ENCODE measurements at places on chromosomes 13 and 19.

DNA sequence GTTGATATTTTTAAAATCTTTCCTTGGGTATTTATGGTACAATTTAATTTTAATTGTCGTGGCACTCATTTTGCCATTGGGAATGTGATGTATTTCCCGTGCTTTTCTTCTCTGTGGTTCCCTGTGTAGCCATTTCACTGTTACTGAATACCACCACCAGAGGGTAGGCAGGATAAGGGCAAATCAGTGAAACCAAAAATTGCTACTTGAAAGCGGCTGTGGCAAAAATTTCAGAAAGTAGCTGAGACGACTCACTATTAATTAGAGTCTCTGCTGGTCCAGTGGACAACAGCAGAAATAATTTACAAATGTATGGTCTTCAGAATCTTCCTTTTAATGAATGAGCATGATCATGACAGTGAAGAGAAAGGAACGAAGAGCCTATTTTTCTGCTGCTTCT, 34.4 kb upstream of the MIR17HG start:
- no peak for DNase-seq

- DNase-seq = no peak
These were observed 6.0 kb upstream of the BSG start for GRCh38 chr19:566403-566802.

- no peak for DNase-seq
These were observed at the start of gene SLC5A5 for GRCh38 chr19:17871878-17872250. TSS of gene SLC5A5 (plus strand) at chr19:17871945. CDS start at chr19:17872320, 375 bp downstream.

- DNase-seq = no peak
These were observed 7.5 kb downstream of the KLF16 start for GRCh38 chr19:1855828-1856255.

GRCh38 chr19:34482380-34483250, 1.1 kb downstream of the WTIP start:
- no peak for DNase-seq

- DNase-seq = peak; percentile 19
These were observed 1.4 kb downstream of the RETN start for GRCh38 chr19:7670150-7670783.

DNA sequence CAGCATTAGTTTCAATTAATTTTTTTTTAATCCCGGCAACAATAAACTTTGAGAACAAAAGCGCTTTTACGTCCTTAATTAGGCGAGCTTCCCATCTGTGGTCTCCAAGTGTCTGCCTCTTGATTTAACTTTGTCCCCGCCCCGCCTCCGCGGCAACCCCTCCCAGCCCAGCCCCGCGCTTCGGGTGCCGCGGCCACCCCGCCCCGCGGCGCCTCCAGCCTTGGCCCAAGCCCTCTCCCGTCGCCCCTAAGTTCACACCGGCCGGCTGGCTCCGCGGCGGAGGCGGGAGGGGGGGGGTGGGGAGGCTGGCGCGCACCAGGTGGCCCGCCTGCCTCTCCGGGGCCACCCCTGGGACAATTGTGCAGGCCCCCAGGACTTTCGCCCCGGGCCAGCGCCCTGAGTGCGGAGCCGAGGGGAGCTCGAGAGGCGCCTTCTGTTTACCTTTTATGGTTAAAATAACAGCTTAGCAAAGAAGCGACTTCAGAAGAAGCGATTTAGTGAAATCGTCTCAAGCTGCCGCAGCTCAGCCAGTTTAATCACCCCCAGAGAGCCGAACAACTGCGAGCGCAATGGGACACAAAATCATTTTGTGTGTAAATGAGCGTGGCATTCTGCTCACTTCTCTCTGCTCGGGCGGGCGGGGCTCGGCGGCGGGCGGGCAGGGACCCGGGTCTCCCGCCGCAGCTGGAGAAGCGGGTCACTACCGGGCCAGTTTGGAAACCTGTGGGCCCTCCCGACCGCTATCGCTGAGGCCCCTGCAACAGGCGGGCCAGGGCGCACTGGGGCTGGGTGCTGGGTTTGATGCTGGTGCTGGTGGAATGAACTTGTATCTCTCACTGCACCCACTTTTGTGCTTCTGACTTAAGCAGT, 1.4 kb downstream of the KCTD15 start:
- DNase-seq = no peak

DNA sequence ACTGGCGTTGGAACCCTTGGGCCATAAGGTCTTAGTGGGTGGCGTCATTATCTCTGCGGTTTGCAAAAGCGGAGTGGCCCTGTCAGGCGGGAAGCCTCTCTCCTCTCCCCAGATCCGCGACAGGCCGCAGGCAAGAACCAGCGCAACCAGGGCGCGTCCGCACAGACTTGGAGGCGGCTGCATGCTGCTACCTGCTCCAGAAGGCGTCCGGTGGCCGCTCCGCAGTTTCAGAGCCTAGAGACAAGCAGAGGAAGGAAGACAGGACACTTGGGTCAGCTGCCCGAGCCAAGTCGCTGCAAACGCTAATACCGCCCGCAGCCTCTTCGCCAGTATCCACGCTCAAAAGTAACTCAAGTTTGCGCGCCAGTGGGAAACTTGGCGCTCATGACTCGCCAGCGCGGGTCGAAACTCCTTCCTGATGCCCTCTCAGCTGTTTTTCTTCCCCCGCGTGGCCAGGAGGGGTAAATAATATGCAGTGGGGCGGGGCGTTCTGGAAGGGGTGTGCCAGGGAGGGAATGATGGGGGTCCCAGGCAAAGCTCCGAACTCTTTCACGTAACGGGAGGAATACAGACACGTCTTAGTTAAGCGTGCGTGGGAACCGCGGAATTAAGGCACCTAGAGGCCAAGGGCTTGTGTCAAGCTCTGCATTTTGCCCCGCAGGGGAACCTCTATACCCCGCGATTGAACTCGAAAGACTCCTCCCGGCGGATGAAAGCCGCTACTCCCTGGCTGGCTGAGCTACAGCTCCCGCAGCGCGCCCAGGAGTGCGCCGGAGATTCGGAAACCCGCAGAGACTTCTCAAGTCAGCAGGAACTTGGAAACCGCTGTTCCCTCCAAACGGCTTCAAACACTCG, at the start of gene EDNRB:
TSS of gene EDNRB (minus strand) at position 441 of the 855 bp plus-strand sequence. CDS start at position 183, 258 bp downstream.
- DNase-seq = no peak

DNA sequence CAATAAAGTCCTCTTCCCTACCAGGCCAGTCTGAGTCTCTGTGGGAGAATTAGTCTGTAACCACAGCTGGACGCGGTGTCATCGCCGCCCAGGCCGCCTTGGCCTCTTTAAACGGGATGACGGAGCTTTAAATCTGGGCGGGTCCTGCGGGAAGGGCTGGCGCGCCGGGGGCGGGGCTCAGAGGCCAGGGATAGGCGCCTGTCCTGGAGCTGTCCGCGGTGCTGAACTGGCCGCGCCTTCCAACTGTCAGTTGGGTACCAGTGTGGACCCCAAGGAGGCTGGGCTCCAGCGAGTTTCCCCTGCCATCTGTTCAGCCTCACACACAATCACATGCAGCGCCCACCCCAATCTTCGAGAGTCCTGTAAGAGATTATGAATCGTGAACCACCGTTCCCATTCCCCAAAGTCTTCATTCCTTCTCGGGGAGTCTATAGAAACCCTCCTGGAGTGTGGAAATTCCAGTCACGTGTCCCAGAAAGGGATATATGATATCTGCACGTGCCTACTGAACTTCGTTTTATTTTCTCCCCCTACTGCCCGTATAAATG, 11.5 kb downstream of the APLP1 start:
- peak; percentile 80 for DNase-seq

DNA sequence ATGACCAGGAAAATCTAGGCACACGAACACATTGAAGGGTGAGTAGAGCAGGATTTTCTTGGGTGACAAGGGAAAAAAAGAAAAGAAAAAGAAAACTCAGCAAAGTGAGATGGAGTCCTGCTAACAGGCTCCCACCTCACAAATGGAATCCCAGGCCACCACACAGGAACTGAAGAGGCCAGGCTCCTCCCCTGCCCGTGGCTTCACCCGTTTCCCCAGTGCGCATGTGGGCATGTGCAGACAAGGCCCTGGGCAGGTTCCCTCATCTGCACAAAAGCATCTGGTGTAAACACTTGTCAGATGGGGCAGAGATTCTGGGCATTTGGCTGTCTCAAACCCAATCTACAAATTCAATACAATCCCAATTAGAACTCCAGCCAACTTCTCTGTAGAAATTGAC, 24.5 kb downstream of the CFAP97D2 start:
- DNase-seq = no peak

GRCh38 chr13:108113407-108113806, 101.9 kb downstream of the LIG4 start:
- DNase-seq = no peak

GRCh38 chr19:41416194-41416674, 10.9 kb downstream of the B3GNT8 start:
- no peak for DNase-seq

DNA sequence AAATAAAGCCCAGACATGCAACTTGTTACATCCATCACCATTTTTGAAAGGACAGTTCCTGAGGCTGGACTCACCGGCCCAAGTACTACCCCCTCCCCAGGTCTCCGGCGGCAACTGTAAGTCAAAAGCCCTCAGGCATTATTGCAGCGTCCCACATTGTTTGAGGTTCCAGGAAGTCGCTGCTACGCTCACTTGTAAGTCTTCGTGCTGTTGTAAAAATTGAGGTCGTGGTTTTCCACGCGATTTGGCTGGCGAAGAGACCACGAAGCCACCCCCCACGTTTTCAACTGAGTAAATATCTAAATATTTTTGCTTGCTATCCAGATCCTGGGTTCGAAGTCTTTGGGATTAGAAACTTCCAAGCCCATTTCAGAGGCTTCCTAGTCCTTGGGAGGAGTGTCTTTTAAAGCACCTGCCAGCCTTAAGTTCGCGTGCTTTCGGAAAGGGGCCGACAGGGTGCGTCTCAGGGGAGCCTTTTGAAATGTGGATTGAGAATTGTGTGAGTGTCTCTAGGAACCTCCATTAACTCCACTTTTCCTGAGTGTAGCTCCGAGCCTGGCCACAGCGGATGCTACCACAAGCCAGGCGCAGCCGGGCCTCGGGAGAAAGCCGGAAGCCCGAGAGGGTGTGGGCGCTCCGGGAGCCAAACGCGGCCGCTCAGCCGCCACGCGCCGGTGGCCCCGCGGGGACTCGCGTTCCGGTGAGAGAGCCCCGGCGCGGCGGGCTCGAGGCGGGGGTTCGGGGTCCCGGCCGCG, 434 bp upstream of the FNDC3A start:
- no peak for DNase-seq

DNA sequence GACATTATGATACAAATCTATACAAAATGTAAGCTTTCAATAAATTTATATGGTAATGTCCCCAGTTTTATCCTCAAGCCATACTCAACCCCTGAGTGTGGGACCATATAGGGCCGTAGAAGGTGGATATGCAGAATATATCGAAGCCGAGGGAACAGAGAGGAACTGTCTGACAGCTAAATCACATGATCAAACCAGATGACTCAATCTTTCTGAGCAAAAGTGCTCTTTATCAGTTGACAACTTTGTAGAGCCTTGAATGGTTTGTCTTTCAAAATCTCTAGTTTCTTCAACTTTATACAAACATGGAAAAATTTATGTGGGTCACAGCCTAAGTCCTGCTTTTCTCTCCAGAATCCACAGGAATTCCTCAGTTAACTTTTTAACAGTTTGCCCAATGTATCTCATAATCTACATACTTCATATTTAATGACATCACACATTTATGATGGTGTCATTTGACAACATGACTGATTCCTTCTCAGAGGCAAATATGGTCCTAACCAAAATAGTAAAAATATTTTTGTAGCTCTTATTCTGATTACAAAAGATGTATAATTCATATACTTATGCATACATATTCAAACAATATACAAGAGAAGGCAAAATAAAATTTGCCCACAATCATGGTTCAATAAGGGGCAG, 673.0 kb upstream of the GPC6 start:
- DNase-seq = no peak

GRCh38 chr19:16161840-16162239, 11.5 kb downstream of the CIB3 start:
- no peak for DNase-seq

DNA sequence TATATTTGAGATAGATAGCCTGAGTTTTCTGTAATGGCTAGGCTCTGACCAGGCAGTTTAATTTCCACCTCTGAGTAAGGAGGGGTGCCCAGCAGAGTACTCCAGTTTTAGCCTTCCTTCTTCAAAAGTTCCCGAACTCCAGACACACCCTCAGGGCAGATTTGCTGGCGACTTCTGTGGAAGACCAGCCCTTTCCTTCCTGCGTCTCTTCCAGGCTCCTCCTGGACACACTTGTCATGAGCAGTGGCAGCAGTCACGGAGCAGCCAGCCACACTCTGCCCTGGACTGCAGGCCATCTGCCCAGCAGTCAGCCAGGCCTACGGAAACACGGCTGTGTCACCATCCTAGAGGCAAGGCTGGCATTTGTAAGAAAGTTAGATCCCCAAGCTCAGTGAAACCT, 6.6 kb upstream of the FLT1 start:
- no peak for DNase-seq

GRCh38 chr13:57582032-57582431, 49.5 kb upstream of the PCDH17 start:
- no peak for DNase-seq

DNA sequence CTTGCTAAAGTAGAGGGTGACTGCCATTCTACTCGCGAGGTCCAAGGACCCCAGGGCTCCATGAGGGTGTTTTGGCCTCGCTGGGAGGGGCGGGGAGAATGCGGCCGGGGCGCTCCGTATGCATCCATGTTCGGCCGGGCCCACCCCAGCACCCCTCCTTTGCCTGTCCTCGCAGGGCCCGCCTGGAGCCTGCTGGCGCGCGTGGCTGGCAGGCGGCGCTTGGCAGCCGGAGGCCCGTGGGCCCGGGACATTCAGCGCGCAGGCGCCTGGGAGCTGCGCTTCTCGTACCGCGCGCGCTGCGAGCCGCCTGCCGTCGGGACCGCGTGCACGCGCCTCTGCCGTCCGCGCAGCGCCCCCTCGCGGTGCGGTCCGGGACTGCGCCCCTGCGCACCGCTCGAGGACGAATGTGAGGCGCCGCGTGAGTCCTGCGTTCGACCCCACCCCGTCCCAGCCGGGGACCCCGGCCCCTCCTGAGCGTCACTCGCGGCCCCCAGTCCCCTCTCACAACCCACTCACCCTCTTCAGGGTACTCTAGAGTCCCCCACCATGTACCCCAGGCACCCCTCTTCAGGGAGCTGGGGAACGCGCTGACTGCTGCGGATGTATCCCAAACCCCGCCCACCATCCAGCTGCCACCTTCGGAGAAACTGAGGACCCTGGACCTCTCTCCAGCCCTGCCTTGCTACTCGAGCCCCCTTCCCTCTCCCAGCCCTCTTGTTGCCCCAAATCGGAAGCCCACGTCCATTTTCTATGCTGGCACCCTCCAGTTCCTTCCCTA, 4.1 kb downstream of the DLL3 start:
- peak; percentile 63 for DNase-seq

Data from activated CD4-positive, alpha-beta T cell treated with anti-CD3 and anti-CD28 coated beads for 24 hours (primary cell).